Stimulated activated CD4-positive, alpha-beta T cell treated with anti-CD3 and anti-CD28 coated beads, TNF-alpha, amount 100 ng/mL, for 24 hours (primary cell): ENCODE measurements at places on chromosomes 7 and 10.

DNA sequence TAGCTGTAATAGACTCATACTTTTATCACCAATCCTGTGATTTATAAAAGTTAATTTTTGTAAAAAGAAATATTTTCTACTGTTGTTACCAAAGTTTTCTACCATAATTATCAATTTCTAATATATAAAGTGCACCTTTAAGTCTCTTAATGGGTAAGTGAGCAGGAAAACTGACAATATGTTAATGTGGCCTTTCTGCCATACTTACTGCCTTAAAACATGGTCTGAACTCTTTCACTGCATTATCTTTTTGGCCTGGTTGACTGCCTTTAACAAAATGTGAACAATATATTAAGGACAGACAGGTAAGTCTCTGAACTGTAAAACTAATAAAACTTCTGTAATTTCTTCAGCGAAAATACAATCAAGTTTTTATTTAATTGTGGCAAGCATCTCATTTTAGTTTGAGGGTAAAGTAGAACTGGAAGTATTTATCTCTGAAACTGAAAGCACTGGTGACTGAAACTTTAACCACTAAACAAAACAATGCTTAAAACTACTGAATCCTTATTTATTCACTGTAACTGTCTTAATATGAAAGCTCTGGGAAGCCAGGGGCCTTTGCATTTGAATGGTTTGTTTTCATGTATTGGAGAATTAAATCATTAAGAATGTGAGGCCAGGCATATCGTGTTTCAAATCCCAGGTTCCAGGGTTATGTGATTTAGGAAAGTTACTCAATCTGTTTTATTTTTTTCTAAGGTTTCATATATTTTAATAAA, 948.8 kb upstream of the POT1 start:
- DNase-seq: no peak

GRCh38 chr7:97450516-97450915, 281.4 kb upstream of the TAC1 start:
- DNase-seq: no peak

DNA sequence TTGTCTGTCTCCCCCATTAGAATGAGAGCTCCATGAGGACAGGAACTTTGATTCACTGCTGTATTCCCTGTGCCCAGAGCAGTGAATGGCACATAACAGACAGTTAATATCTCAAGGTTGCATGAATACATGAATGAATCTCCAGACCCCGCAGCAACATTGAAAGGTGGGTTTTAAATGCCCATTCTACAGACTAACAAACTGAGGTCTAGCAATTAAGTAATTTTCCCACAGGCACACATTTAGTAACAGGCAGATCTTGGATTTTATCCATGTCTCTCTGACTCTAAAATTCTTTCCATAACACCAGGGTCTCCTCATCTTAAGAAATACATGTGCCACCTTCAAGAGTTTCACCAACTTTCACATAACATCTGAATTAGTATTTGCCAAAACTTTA, 104.7 kb upstream of the ARID5B start:
- DNase-seq: no peak

GRCh38 chr10:126223512-126224067, 164.7 kb downstream of the ADAM12 start:
- DNase-seq: no peak

DNA sequence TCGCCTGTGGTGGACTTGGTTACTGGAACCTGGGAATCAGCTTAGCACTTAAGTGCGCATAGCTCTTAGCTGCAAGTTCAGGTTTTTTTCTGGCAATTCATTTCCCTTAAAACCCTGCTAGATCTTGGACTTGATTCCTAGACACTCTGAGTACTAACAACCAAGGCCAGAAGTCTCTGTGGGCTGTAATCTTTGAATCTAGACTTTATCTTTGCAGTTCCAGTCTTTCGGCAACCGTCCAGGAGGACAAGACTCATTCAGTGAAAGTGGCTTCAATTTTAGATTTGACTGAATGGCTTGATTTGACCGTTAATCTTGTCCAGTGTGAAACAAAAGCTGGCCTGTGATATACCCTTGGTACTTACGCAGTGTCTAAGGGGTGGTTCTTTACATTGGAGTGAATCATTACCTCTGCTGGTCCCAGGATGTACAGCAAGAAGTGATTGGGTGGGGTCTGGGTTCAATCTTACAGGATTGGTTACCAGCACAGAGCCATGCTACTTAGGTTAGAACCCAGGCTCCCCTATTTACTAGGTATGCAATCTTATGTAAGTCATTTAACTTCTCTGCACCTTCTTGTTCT, 16.4 kb downstream of the PTTG1IP2 start:
- no peak for DNase-seq

GRCh38 chr7:143846692-143847091, 55.3 kb downstream of the TCAF1 start:
- no peak for DNase-seq

- no peak for DNase-seq
Observed at GRCh38 chr10:118584181-118584954, 11.1 kb downstream of the PRLHR start.

GRCh38 chr7:93432130-93432529, 142.4 kb downstream of the CALCR start:
- DNase-seq: no peak

GRCh38 chr7:142689439-142690120, 59.7 kb upstream of the PRSS1 start:
- DNase-seq: no peak

GRCh38 chr10:3098689-3099088, 31.3 kb downstream of the PFKP start:
- DNase-seq: no peak
